Endothelial cell (in vitro differentiated cells): ENCODE measurements at places on chromosomes 13 and 19.

GRCh38 chr13:39297023-39297422 is 258.8 kb downstream of the NHLRC3 start:
- H3K36me3 ChIP-seq: peaks cover 11% of the 10 kb centered on the region
- H3K27ac ChIP-seq: no peak overlapping the region
- peaks cover 3% of the 10 kb centered on the region for H3K27me3 ChIP-seq

GRCh38 chr13:109761695-109762094 is 24.7 kb downstream of the IRS2 start:
- H3K4me3 ChIP-seq: no peak overlapping the region
- no peak for DNase-seq
- no peak overlapping the region for H3K27ac ChIP-seq
- H3K4me1 ChIP-seq: peaks cover 13% of the 10 kb centered on the region
- H3K27me3 ChIP-seq: peaks cover 2% of the 10 kb centered on the region

- H3K36me3 ChIP-seq: peaks cover 30% of the 10 kb centered on the region
- peaks cover 23% of the 10 kb centered on the region for H3K27me3 ChIP-seq
- DNase-seq: no peak
- H3K4me1 ChIP-seq: peaks cover 30% of the 10 kb centered on the region
- no peak overlapping the region for H3K4me3 ChIP-seq
Observed at GRCh38 chr19:58560921-58561320, 2.5 kb upstream of the UBE2M start.

GRCh38 chr19:18060472-18060871 is 26.3 kb downstream of the IL12RB1 start:
- DNase-seq: no peak
- no peaks in the 10 kb centered on the region for H3K4me1 ChIP-seq
- H3K27me3 ChIP-seq: peaks cover 11% of the 10 kb centered on the region
- H3K27ac ChIP-seq: no peak overlapping the region

DNA sequence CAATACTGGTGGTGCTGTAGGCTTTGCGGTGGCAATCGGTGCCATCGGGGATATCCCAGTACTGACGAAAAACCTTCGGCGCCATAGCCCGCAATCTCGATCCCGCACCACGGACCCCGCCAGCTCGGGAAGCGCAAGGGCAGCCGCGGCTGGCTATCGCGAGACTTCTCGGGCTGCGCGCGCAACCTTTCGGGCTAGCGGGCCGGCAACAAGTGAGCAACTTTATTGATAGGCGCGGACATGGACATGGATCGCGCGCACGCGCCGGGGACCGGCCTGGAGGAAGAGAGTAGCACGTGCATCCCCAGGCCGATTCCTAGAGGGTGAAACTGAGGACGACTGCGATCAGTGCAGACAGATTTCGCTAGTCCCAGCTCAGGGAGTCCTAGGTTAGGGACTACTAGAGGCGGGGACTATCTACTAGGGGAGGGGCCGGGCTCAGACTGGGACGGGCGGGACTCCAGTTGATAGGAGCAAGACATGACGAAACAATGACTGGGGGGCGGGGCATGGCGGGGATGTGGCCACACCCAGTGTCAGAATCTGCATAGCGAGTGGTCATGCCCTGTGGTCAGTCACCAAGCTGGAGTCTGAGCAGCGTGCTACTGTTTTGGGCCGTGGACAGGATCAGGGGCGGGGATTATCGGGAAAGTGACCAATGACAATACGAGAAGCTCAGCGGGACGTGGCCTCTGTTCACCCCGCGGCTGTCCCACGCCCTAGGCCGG is at the start of gene NDUFA11:
Gene NDUFA11 (minus strand): TSS at position 167 of the 728 bp plus-strand sequence. CDS start 82 bp downstream, at position 85.
- peak; percentile 98 for DNase-seq
- H3K36me3 ChIP-seq: no peaks in the 10 kb centered on the region
- peak within 1 kb of the TSS; percentile 100 for H3K4me3 ChIP-seq
- H3K4me1 ChIP-seq: peaks cover 5% of the 10 kb centered on the region
- H3K27ac ChIP-seq: peak within 1 kb of the TSS; percentile 96

GRCh38 chr19:5091684-5092480 is 123.0 kb downstream of the KDM4B start:
- H3K4me1 ChIP-seq: no peaks in the 10 kb centered on the region
- DNase-seq: no peak
- peaks cover 11% of the 10 kb centered on the region for H3K27me3 ChIP-seq
- peaks cover 14% of the 10 kb centered on the region for H3K36me3 ChIP-seq
- H3K4me3 ChIP-seq: no peak overlapping the region

GRCh38 chr19:29410601-29411000 is 115.2 kb upstream of the VSTM2B start:
- H3K36me3 ChIP-seq: no peaks in the 10 kb centered on the region
- peaks cover 18% of the 10 kb centered on the region for H3K27me3 ChIP-seq
- no peaks in the 10 kb centered on the region for H3K4me1 ChIP-seq
- no peak overlapping the region for H3K4me3 ChIP-seq
- no peak for DNase-seq
- no peak overlapping the region for H3K27ac ChIP-seq

- no peaks in the 10 kb centered on the region for H3K36me3 ChIP-seq
- DNase-seq: no peak
- H3K27ac ChIP-seq: no peak overlapping the region
- no peaks in the 10 kb centered on the region for H3K27me3 ChIP-seq
- H3K4me3 ChIP-seq: no peak overlapping the region
Observed at GRCh38 chr13:92414851-92415250, 811.8 kb upstream of the GPC6 start.
